ENCODE measurements at places on chromosomes 6 and 20.

DNA sequence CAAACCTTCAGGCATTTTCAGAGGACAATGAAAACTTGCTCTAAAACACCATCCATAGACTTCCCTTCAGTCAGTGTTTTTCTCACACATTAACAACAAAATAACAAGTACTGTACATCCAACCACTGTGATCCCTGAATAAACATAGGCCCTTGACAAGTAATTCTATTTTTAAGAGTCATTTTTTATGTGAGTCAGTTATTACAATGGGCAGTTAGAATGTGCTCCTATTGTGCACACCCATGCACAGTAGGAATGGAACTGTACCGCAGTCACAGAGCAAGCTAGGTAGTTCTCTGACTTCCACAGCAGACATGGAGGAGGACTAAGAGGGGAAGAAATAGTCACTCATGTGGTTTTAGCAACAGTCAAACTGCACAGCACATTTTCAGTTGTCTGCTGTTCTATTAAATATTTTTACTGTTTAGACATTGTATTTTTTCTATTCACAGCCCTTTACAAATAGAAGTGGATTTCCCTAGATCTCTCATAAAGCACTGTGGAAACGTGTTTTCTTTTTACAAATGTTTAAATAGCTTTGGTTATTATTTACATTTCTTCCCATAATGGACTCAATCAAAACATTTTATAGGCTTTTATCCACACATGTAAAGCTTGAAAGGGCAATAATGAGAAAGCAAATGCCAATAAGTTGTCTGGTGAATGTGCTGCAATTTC lies 100.4 kb downstream of the JAG1 start:
- DNase-seq = no peak

DNA sequence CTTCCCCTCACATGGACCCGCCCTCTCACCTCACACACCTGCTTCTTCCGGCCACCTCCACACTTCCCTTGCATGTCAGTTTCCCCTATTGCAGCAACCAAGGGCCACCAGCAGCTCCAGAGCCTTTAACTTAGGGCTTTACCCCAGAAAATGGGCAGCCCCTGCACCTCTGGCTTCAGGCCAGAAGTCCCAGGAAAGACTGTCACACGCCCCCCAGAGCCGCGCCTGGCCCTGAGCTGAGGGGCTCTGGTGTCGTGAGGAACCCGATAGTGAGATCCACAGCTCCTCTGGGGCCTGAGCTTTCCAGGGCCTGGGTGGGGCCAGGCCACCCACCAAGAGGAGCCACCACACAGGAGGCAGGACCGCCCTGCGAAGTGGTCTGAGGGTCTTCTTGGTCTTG lies 182.4 kb downstream of the DLL1 start:
- DNase-seq = no peak

- no peak for DNase-seq
Measured at GRCh38 chr20:24999568-24999967, 7.0 kb upstream of the APMAP start.

GRCh38 chr20:5844063-5844681 lies 94.0 kb downstream of the SHLD1 start:
- no peak for DNase-seq

GRCh38 chr6:64428186-64428585 lies 792.6 kb downstream of the PHF3 start:
- DNase-seq = no peak

DNA sequence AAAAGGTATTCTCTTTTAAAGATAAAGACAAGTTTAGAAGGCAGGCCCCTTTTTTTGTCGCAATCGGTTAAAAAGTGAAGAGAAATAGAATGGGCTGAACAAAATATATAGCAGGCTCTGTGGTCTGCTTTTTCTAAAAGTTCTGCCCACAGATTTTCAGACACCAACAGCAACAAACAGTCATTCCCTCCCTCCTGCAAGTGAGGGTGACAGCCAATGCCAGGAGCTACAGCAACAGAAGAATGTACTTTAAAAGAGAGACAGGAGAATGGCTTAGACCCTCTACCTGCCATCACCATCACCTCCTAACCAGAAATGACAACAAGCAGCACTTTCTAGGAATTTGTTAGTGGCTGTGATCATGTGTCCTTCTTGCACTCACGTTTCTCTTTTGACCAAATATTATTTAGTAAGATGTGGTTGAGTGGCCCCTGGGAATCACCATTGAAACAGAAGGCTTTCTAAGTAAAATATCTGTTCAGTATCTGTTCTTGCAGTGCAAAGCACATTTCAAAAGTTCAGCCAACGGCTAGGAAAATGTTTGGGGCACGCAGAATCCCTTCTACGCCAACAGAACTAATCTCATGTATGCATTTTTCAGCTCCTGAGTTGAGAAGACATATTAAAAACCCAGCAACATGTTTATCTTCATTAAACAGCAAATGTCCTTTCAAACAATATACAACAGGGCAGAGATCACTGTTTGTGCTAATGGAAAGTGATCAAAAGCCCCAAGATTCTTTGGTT lies 248.5 kb downstream of the ATXN1 start:
- DNase-seq = no peak

DNA sequence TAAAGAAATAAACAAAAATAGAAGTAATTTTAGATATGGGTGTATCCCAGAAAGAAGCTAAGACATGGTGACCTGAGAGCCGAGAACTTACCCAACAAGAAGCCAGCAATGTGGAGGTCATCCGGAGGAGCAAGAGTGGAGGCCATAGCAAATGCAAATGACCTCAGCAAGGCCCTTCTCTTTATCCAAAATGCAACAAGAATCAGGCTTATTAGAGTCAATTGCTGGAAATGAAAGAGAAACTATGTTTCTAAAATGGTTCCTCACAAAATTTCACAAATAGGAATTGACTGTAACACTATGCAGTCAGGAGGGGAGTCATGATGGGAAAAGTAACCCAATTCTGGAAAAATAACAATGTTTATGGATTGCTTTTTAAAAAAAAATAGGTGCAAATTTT lies 90.4 kb downstream of the TNFAIP3 start:
- DNase-seq = no peak

DNA sequence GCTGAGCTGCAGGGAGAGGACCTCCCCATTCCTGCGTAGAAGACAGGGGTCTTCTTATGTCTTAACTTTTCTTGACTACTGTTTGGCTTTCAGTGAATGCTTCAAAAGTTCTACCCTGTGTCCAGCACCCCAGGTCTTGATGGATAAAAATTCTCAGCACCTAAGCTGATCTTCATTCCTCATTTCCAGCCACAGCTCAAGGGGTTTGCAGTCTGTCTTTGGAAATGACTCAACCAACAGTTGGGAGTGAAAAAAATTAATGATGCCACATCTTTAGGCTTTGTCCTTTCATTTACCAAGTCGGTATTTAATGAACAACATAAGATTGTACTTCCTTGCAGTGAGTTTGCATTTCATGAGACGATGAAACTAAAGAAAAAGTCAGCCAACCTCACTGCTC lies 40.3 kb downstream of the PRDM1 start:
- DNase-seq = no peak

GRCh38 chr20:20564279-20564678 lies 148.2 kb downstream of the RALGAPA2 start:
- no peak for DNase-seq

GRCh38 chr20:1533059-1533458 lies 24.4 kb downstream of the SIRPD start:
- DNase-seq = no peak

- peak; percentile 63 for DNase-seq
Measured at GRCh38 chr6:7727946-7728854, 2.3 kb downstream of the BMP6 start.

DNA sequence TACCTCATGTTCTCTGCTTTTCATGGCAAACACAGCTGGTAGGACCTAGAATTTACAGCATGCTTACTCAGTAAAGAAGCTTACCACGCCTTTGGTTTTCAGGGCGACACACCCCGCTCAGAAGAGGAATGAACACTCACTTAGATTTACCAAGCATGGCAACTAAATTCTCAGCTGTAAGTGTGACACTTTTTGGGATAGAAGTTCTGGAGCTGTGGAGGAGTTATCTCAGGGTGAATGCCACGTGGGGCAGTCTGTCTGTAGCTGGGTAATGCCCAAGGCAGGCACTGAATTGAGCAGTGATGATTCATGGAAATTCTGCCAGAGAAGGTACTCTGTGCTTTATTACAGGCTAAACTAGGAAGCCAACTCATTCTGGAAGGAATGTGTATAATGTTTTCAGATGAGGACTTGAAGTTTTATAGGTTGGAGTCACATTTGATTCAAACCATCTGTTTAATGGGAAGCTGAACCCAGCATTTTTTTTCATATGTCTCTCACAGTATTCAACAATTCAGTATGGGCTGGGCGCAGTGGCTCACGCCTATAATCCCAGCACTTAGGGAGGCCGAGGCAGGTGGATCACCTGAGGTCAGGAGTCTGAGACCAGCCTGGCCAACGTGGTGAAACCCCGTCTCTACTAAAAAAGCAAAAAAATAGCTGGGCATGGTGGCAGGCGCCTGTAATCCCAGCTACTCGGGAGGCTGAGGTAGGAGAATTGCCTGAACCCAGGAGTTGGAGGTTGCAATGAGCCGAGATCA lies 3.5 kb upstream of the PRIM2 start:
- no peak for DNase-seq

DNA sequence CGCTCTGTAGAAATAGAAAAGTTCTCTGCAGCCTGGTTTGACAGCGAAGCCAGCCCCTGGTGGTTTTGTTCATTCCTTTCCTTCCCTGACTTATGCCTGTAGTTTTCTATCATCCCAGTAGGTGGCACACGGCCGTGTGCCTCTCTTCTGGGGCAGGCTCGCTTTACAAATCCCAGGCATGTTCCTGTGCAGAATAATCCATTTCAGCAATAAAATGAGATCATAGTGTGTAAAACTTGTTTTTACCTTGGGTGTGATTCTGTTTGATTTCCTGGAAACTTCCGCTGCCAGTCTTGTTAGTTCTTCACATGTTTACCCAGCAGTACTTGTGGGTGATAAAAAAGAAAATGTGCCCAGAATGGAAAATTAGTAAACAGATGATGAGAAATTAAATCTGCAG lies 7.4 kb upstream of the INSM1 start:
- DNase-seq = peak; percentile 87

GRCh38 chr6:52423971-52424381 lies 3.8 kb downstream of the EFHC1 start:
- no peak for DNase-seq

DNA sequence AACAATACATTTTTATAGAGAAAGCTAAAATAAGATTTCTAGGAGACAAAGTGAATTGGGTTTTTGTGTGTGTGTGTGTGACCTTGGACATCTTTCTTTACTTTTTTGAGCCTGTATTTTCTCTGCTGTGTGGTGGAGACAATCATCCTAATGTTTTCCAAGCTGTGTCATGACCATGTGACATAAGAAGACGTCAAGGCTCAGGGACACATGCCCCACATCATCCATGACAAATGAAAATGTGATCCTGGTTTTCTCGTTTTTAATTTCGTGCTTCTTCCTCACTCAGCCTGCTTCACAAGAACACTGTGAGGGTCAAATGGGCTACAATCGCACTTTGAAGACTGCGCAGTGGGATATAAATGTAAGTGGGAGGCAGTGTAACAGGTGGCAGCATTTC lies 3.9 kb upstream of the BTNL2 start:
- DNase-seq = no peak

GRCh38 chr20:19210391-19211155 lies 1.9 kb upstream of the SLC24A3 start:
- no peak for DNase-seq

DNA sequence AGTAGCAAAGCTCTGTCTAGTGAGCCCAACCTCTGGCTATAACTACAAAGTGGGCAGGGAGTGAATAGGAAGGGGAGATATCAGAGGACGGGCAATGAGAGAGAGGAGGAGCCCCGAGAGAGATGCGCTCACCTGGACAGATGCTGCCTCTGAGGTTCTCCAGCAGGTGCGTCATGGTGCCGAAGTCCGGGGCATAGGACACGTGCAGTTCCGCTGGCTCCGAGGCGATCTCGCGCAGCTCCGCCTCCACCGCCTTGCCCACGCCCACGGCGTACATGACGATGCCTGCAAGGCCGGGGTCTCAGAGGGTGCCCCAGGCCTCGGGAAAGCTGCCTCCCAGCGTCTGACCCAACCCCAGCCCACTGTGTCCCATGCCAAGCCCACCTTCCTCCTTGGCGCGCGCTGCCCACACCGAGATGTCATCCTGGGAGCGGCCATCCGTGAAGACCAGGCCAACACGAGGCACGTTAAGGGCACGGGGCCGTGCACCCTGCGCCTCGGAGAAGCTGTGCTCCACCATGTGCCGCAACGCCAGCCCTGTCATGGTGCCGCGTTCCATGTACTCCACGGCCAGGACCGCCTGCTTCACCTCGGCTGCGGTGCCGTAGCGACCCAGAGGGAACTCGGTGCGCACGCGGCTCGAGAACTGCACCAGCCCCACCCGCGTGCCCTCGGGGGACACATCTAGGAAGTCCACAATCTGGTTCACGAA lies 8.7 kb upstream of the RBPJL start:
- no peak for DNase-seq

DNA sequence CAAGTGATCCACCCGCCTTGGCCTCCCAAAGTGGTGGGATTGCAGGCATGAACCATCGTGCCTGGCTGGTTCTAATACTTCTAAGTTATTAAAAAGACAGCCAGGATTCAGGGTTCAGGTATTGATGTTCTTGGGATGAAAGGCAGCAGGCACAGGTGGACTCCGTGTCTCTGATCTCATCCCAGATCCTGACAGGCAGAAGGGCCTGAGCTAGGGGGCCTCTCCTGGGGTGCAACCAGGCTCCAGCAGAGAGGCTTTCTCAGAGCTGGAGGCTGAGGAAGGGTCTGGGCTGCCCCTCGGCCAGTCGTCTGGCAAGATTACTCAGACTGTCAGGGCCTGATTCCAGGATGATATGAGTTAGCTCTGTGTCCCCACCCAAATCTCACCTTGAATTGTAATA lies 106.3 kb downstream of the SCML4 start:
- no peak for DNase-seq

- DNase-seq = no peak
Measured at GRCh38 chr20:59891581-59891980, 41.9 kb downstream of the SYCP2 start.

GRCh38 chr6:107179004-107179403 lies 63.7 kb upstream of the BEND3 start:
- peak; percentile 30 for DNase-seq

DNA sequence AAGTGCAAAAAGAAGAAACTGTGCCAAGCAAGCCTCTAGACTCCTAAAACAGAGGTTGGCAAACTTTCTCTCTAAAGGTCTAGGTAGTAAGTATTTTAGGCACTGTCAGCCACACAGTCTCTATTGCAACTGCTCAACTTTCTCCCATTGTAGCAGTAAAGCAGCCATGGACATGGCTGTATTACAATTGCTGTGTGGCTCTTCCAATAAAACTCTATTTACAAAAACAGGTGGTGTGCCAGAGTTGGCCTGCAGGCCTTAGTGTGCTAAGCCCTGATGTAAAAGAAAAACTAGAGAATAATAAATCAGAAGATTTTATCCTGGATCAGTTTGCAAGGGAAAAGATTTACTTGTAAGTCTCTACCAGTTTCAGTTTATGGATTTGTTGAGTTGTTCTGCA lies 74.0 kb downstream of the CRYBG1 start:
- DNase-seq = no peak

- no peak for DNase-seq
Measured at GRCh38 chr6:98092331-98092730, 742.0 kb upstream of the POU3F2 start.

- no peak for DNase-seq
Measured at GRCh38 chr6:17565399-17565798, 34.7 kb upstream of the FAM8A1 start.
